GM23248 (cell line): ENCODE measurements at places on chromosomes 3 and 15. TPM values are rescaled to one million over a fixed set of nuclear protein-coding genes. Genes with fewer than 3 reads are reported as not detected.
A peak's percentile ranks its signal among the peaks of the same experiment; 100 is the strongest.

DNA sequence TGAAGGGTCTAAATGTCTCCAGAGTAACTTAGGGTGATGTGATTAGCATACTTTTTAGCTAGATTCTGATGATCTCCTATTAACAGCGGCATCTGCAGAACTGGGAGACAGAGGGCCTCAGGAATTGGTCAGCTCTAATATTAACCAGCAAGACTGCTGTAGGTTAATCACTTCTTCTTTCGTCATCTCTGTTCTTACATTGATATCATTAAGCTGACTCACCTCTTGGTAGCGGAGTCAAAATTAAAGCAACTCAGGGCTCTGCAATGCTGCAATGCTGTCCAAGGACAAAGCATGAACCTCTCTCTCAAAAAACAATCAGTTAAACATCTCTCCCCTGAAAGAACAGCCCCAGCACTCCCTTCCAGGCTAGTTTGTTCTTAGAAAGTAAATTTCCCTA lies 57.5 kb upstream of the TRA2B start:
- DNase-seq, result peak; percentile 94

DNA sequence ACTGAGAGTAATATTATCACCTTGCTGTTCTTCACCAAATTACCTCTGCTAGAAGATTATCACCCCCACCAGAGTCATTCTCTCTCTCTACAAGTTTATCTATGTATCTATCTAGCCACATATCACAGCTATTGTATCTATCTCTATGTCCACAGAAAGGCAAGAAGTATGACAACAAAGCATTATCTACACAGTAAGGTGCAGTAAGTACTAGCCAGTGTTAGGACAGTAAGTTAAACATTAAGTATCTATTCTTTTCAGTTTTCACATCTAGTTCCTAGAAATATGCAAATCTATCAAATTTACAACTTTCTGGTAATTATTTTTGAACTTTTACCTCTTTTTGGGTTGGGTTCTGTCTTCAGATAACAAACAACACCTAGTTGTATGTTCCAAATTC lies 26.5 kb upstream of the XXYLT1 start:
- DNase-seq, result no peak

DNA sequence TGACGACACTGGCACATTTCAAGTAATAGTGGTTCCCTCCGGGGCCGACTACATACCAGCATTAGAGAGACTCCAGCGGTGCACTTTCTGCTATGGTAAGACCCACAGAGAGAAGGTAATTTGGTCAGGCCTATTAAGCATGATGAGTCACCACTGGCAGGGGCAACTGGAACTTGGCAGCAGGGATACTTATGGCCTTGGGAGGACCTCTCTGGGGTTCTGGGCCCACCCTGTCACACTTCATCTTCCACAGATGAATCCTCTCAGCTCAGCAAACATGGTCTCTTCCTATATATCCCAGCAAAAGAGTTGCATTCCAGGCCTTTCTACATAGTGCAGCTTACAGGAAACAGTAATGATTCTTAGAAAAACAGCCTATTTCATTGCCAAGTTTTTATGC lies 88.0 kb downstream of the PIK3R4 start:
- peak; percentile 63 for DNase-seq

- no peak for DNase-seq
Measured at GRCh38 chr15:97998307-97999071, 38.0 kb downstream of the ARRDC4 start.

- peak; percentile 76 for DNase-seq
Measured at GRCh38 chr3:52174896-52175295, 20.7 kb upstream of the POC1A start.

DNA sequence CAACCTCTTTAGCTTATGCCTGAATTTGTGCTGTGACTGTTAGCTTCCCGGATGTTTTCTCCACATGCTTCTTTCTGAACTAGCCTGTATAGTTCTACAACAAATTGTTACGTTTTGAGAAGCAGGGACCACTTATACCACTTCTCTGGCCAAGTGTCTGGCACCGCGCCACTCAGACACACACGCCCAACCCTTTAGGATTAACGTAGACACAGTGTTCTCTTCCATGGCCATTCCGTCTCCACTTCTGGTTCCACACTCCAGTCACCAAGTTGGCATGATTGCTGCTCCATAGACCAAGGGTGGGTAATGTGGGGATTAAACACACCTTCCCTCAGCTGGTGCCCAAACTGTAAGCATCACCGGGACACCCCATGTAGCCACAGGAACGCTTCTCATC lies 755 bp upstream of the TMEM108 start:
- no peak for DNase-seq

DNA sequence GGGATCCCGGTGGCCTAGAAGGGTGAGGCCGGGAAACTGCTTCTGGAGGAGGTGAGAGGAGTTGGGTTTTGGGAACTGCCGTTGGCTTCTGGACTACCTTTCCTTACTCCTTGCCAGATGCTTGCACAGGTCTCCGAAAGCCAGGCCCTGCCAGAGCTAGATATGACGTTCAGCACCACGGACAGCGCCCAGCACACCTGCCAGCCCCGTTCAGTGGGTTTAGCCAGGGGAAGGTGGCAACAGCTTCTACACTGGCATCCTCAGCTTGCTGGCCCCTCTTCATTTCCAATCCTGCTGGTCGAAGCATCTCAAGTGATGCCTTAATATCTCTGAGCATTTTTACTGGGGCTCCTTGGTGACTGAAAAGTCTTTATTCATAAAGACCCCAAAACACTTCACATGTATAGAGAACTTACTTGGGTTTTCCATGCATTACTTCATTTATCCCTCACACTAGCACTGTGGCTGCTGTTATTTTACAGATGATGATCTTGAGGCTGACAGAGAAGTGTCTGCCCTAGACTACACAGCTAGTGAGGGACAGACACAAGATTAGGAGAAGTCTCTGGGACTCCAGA lies 21.9 kb downstream of the HCN4 start:
- DNase-seq, result peak; percentile 61

GRCh38 chr3:174862666-174863065 lies 3.5 kb downstream of the NAALADL2 start:
- DNase-seq, result no peak

DNA sequence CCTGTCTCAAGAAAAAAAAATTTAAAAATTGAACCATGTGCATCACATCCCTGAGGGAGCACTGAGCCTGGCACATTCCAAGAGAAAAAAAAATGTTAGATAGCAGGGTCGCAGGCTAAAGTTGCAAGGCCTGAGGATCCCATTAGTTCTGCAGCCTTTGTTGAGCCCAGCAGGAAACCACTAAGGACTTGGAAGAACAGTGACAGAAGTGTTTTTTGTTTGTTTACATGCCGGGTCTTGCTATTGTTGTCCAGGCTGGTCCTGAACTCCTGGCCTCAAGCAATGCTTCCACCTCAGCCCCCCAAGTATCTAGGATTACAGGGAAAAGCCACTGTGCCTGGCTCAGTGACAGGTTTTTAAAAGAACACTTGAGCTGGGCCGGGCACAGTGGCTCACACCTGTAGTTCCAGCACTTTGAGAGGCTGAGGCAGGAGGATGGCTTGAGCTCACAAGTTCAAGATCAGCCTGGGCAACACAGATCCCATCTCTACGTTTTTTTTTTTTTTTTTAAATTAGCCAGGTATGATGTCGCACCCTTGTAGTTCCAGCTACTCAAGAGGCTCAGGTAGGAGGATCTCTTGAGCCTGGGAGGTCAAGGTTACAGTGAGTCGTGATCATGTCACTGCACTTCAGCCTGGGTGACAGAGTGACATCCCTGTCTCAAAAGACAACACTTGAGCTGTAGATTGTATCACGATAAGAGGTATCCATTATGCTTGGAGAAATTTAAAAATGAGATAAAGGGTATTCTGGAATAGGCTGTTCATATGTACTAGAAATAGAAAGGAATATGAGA lies 15.2 kb downstream of the CHAC1 start:
- DNase-seq, result no peak

DNA sequence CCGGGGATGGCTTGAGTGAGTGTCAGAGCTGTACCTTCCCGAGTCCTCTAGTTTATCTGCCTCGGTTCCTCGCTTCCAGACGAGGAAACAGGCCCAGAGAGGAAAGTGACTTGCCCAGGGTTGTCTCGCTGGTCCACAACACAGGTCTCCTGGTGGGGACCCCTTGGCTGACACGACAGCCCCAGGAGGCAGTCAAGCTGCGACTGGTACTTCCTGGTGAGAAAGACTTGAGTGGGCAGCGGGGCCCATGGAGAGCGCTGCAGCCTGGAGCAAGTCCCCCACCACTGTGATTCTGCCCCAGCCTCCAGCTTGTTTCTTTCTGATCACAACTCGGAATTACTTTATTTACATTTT lies 600 bp upstream of the CHRNA5 start:
- DNase-seq, result no peak

DNA sequence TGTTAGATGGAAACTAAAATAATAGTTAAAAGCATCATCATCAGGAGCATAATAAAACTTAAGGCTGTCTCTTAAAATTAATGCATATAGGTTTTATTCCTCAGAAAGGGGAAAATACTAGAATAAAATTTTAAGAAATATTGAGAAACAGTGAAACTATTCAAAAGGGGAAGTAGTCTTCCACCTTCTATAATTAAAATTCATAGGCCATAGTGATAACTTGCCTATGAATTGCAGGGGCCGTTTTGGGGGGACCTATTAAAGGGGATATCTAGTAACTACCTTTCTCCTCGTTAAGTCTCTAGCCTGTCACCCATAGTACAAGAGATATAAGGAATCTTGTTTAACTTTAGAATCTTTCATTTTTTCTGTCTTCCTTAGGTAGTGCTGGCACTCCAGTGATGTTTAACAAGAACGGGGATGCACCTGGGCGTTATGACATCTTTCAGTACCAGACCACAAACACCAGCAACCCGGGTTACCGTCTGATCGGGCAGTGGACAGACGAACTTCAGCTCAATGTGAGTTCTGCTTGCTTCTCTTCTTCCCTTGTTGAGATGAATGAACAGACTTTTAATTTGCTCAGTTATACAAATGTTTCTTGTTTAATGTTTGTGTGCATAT lies 600.4 kb downstream of the GRM7 start:
- no peak for DNase-seq

DNA sequence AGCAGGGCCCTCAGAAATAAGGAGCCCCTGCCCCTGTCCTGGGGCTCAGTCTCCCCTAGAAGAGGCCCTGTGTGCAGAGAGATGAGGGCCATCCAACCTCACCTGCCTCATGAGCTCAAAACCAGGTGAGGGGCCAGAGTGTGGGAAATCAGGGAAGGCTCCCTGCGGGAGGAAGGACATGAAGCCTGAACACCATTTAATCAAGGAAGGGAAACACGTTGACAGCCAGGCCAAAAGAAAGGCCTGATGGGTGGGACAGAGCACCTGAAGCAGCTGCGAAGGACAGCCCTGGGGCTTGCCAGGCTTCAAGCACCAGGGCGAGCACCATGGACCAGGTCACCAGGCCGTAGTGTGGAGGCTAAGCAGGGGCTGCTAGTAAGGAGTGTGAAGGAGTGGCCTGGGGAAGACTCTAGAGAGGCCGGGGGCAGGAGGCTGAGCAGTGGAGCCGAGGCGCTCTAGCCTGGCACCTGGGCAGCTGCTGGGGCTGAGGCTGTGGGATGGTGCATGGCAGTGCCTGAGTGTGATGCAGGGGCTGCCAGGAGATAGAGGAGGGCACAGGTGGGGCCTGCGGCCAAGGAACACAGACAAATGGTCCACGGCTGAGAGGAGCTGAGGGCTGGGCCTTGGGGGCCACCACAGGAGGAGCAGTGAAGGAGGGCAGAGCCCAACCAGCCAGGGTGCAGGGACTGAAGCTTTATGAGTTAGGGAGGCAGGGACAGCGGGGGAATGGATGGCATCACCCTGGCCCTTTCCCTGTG lies 16.1 kb downstream of the ACAA1 start:
- DNase-seq, result no peak

DNA sequence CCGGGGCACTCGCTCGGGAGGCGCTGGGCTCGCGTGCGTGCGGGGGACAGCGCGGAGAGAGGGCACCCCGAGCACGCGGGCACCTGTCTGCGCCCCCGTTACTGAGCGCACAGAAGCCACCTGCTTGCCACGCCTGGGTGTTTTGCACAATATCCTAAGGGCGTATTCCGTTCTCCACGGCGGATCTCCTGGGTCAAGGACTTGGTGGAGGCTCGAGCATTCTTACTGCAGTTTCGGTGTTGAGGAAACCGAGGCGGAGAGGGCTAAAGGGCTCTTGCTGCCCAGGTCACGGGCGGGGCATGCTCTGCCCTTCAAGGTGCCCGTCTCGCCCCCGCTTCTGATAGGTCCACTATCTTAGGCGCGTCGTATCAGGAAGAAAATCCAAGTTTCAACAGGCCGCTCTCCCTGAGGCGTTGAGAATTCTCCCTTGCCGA lies 526 bp downstream of the GPD1L start:
- peak; percentile 42 for DNase-seq

GRCh38 chr15:75203017-75203907 lies 1.6 kb downstream of the C15orf39 start:
- DNase-seq, result peak; percentile 53

- DNase-seq, result peak; percentile 58
Measured at GRCh38 chr3:133443649-133444422, 44.0 kb downstream of the BFSP2 start.

- peak; percentile 9 for DNase-seq
Measured at GRCh38 chr3:175716446-175716845, 857.3 kb downstream of the NAALADL2 start.

- DNase-seq, result no peak
Measured at GRCh38 chr3:39766433-39766832, 43.0 kb upstream of the MYRIP start.

DNA sequence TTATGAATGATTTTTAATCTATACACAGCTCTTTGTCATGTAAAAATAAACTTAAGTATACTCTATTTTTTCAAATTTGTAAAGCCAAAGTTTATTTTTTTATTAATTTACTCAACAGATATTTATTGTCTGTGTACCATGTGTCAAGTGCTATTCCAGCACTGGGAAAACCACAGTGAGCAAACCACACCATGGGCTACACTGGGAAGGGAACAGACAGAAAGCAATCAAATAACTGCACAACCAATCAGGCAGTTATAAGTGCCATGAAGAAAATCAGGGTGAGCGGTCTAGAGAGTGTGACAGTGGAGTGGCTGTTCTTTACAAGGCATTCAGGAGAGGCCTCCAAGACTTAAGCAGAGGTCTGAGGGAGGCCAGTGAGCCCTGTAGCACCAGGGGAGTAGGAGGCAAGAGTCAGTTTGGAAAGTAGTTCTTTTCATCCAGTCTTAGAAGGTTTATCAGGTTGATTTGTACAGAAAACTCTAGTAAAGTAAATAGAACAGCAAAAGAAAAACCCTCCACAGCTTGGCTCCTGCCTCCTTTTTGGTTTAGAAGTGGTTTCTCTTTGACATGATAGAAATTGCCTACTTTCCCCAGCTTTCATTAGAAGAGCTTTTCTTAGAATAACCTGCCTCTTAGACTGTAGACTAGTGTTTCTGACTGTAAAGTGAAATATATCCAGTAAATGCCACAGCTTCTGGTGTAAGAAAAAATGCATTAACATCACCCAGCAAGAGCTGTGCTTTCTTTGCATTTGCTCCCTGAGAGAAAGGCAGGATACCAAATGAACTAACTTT lies 13.7 kb downstream of the EIF2AK4 start:
- DNase-seq, result no peak

Gene PIGZ
- 3.9 and 5.7 TPM in 2 replicates for total RNA-seq

Gene CCDC13
- 0.22 and 1.3 TPM in 2 replicates for total RNA-seq

Gene BMF
- 1.1 and 2.7 TPM in 2 replicates for total RNA-seq

Gene RTP1
- not detected in 2 replicates for total RNA-seq

Gene CCR3
- not detected in 2 replicates for total RNA-seq

Gene ATP6V1A
- total RNA-seq, result 51.1 and 53.2 TPM in 2 replicates

Gene PLA2G4E
- not detected in 2 replicates for total RNA-seq

Gene LCTL
- total RNA-seq, result 1.0 TPM in 1 of 2 replicates, not detected in the other

Gene SLC22A14
- total RNA-seq, result not detected in 2 replicates

Gene HGD
- total RNA-seq, result not detected in 2 replicates
